ENCODE measurements at places on chromosomes 2 and 18.

DNA sequence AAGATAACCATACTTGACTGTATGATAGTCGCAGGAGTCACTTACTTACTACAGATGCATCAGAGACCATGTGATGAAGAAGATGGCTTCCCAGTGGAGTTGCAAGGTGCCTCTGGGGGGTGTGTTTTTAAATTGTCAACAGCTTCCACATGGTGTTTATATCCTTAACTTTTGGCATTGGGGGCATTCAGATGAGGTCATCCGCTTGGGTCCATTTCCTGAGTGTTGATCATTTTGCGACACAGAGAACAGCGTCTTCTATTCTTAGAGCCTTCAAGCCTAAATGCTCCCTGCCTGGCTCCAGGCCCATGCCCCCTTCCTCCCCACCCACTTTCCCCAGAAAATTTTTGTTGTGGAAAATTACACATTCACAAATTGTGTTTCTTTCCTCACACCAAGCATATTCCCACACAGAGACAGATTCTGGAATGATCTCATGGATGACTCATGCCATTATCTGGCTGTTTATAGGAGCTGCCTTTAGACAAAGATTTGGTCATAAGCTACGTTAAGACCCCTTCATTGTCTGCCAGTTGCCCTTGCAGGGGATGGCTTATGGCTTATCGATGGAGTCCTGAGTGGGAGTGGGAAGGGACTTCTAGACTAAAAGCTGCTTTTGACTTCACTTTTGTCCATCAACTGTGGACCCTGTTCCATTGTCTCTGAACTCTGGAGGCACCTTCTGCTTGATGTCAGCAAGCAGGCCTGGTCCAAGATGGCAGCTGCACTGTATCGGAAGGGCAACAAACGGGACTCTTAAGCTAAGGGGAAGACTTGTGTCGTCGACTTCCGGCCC lies 91.8 kb downstream of the CABLES1 start:
- DNase-seq = no peak

DNA sequence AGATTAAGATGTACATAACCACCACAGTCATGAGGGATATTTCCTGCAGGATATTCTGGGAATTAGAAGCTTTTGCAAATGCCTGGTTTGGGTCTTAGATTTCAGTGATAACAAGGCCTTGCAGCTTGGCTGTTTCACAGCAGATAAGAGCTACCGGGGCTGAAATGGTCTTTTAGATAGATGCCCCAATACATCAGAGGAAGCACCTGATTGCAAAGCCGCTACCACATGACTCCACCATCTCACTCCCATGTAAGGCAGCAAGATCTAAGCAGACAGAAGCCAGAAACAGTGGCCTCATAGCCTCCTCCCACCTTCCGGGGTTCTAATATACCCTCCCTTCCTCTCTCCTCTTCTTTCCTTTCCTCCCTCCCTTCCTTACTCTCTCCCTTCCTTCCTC lies 31.1 kb upstream of the EPG5 start:
- DNase-seq = no peak

- DNase-seq = no peak
These were observed 20.1 kb upstream of the PPP3R1 start for GRCh38 chr2:68272246-68272994.

- DNase-seq = no peak
These were observed 259.0 kb downstream of the LRATD1 start for GRCh38 chr2:14891546-14891945.

DNA sequence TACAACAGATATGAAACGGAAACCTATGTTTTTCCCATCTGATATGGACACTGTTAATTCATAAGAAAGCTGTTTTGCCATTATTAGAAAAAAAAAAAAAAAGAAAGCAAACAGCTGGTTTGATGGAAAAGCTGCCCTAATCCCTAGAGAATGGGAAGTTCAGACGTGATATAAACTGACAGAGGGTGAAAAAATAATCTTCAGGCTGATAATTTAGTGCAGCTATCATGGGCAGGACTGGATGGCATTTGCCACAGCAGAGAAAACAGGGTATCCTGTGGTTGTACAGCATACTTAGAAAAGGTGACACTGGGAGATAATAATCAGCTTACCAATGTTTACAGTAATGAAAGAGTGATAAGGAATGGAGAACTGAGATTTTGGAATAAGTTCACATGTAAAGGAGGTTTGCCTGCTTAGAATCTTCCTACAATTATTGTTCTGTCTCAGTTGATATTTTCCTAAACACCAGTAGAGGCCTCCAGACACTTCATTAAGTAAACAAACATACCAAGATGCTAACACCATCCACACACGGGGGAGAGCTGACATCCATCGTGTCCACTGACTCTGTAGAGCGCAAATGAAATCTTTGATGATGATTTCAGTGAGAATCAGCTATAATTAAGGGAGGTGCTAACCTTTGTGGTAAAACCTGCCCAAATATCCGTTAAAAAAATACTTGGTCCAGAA lies 211.6 kb upstream of the MMADHC start:
- DNase-seq = no peak

DNA sequence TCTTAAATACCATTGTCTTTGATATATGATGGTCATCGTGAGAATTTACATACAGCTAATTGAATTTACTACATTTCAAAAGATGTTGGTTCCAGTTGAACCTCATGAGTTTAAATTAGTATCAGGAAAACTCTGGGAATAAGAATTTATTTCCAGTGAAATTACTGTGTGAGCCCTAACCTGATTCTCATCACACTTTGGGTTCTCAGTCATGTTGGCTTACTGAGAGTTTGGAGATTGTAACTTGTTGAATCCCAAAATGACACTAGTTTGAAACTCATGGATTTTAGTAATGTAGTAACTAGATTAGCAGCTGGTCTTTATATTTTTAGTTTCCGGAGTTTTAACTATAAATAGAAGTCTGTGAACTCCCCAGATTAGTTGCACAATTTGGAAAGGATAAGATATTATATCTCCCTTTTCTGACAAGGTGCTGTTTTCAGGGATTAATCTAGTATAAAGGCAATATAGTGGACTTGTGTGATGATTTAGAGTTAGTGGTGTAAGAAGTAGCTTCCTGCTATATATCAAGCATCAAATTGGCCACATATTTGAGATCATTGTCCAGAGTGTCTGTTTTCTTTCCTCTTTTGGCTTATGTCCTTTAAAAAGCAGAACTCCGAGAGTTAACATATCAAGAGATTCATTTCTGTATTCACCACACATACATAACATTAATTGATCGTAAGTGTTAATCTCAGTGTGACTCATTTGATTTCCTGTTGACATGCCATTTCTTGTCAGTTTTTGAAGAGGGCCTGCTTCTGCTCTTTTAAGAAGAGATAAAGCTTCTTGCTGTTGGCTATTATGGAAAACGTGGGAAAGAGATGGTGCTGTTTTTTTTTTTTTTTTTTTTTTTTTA lies 15.7 kb downstream of the NDUFV2 start:
- DNase-seq = no peak

GRCh38 chr2:135999899-136000298 lies 14.5 kb upstream of the DARS1 start:
- DNase-seq = no peak

DNA sequence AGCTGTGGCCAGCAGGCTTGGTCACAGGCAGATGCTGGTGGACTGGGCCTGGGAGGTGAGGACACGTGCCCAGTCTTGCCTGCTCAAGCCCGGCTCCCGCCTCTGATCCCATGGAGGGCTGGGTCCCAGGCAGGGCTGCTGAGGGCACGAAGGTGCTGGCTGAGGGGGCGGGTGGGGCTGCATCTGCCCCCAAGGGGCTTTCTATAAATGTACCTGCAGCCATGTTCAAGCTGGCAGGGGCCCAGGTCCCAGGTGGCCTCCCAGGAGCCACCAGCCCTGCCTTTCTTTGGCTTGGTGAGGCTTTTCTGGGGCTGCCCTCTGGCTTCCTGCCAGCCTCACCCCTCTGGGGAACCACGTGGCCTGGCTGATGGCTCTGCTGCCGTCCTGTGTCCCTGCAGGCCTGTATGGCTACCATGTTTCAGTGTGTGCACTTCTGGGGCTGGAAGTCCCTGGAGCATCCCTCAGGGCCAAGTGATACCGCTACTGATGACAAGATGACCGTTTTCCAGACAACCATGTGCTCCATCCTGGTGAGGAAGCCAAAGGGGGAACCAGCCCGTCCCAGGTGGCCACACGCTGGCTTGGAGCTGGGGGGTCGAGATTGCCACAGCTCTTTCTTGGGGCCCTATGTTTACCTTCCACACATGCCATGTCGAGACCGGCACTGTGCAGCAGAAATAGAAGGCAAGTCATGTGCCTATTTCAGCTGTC lies 23.2 kb downstream of the HJURP start:
- no peak for DNase-seq

- DNase-seq = no peak
These were observed 6.1 kb upstream of the SALL3 start for GRCh38 chr18:78973357-78974083.

DNA sequence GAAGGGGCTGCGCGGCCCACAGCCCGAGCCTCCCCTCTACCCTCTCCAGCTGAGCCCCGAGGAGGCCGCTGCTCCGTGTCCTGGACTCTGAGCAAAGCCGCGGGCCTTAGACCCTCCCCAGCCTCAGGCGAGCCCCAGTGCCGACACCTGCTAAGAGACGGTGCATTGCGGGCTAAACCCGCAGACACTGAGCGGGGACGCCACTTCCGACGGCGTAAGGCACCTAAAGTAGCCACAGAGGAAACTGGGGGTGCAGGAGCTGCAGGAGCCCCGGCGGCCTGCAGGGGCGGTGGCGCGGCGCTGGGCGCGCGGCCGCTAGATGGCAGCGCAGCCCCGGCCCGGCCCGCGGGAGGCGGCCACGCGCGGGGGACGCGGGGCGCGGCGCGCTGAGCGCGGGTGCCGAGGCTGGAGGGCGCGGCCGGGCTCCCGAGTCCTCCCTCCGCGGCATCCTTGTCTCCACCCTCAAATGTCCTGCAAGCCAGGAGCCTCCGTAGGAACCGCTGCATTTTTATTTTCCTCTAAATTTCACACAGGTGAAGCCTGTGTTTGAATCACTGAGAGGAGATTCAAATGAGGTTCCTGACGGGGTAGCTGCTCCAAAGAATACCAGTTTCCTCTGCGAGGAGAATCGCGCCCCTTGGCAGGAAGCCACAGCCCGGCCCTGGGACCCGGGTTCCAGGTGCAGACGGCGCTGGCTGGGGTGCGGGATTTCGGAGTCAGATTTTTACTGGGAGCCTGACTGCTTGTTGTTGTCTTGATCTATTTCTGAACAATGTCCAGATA lies 650.5 kb downstream of the GALR1 start:
- peak; percentile 23 for DNase-seq

GRCh38 chr2:15660491-15661294 lies 69.0 kb downstream of the DDX1 start:
- DNase-seq = no peak

DNA sequence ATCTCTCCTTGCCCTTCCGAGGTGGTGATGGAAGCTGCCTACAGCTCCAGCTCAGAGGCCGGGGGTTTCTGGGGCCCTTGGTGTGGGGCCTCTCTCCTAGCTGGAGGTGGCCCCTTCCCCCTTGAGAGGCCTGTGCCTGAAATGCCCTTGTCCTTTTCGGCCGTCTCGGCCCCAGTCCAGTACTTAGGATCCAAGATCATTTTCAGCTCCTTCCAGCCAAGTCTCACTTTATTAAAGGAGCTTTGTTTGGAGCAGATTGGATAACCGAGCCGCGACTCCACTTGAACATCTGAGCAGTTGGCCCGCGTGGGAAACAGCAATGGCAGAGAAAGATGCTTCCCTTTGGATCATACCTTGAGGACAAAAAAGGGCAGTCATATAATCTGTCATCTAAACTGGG lies 125.0 kb downstream of the NEDD4L start:
- no peak for DNase-seq

GRCh38 chr18:13380691-13381070 lies 162.1 kb downstream of the LDLRAD4 start:
- DNase-seq = no peak

- DNase-seq = no peak
These were observed 170.9 kb downstream of the INHBB start for GRCh38 chr2:120516679-120517314.

GRCh38 chr2:171909266-171909665 lies 13.0 kb upstream of the HAT1 start:
- no peak for DNase-seq

DNA sequence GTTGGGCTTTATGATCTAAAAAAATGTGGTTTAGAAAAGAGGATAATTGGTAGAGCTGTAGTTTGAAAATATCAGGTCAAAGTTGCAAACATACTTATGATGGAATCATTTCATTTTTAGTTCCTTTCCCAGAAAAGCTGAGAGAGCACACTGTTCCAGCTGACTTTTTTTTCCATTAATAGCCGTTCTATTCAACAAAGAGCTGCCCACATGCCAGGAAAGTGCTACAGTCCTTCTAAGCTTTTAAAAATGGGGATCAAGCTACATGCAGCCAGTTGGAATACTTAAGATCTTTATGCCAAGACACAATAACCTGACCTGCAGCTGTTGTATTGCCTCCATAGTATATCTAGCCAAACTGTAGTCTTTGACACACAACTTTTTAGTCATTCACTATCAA lies 111.5 kb downstream of the GALNT3 start:
- DNase-seq = no peak

GRCh38 chr2:20448246-20448976 lies 1.5 kb downstream of the RHOB start:
- no peak for DNase-seq

DNA sequence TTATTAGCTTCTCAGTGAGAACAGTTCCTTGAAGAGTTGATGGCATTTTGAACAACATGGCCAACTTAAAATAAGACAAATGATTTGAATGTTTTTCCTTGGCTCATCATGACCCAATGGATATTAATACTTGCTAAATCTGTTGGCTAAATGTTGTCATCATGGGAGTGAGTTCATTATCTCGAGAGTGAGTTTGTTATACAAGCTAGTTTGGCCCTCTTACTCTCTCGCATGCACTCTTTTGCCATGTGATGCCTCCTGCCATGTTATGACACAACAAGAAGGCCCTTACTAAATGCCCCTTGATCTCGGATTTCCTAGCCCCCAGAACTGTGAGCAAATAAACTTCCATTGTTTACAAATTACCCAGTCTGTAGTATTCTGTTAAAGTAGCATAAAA lies 22.9 kb upstream of the SANBR start:
- no peak for DNase-seq

DNA sequence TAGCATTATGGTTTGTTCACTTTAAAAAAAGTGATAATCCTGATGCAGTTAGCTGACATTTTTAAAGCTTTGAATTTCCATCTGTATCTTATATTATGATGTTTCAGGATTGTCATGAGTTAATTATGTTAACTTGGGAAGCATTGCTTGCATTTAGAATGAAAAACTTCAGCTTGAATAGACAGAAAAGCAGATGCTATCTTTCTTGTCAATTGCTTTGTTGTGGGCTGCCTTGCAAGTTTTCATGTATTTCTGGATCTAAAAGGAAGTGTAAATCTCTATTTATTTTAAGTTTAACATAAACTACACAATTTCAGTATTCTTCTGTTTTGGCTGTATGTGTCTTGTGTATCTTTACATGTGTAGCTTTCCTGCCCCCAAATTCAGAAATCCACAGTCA lies 479.5 kb downstream of the ARHGAP15 start:
- no peak for DNase-seq

DNA sequence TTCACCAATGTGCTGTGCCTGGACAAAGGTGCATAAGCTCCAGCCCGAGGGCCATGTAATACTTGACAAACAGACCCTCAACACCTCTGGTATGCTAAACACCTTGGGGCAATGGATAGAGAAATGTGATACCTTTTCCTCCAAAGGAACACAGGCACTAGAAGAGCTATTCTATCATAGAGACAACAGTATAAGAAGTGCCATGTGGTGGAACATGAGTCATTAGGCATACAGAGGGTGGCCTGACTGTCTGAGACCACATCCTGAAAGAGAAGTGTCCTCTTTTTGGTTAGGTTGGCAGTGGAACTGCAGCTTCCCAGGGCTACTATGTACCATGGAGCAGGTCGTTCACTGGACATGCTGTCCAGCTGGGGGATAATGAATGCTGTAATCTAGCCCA lies 153.9 kb downstream of the INSIG2 start:
- no peak for DNase-seq

GRCh38 chr2:163347982-163348856 lies 387.6 kb downstream of the FIGN start:
- DNase-seq = no peak

All from effector CD4-positive, alpha-beta T cell (primary cell).